ENCODE measurements at places on chromosomes 12 and 14. TPM values are rescaled to one million over a fixed set of nuclear protein-coding genes. Genes with fewer than 3 reads are reported as not detected.
A peak's percentile ranks its signal among the peaks of the same experiment; 100 is the strongest.

Gene ABCD2
- not detected for total RNA-seq

Gene SLC7A7
- total RNA-seq = 0.27 TPM

GRCh38 chr14:53295985-53296582 is 143.0 kb upstream of the DDHD1 start:
- peak; percentile 23 for DNase-seq

DNA sequence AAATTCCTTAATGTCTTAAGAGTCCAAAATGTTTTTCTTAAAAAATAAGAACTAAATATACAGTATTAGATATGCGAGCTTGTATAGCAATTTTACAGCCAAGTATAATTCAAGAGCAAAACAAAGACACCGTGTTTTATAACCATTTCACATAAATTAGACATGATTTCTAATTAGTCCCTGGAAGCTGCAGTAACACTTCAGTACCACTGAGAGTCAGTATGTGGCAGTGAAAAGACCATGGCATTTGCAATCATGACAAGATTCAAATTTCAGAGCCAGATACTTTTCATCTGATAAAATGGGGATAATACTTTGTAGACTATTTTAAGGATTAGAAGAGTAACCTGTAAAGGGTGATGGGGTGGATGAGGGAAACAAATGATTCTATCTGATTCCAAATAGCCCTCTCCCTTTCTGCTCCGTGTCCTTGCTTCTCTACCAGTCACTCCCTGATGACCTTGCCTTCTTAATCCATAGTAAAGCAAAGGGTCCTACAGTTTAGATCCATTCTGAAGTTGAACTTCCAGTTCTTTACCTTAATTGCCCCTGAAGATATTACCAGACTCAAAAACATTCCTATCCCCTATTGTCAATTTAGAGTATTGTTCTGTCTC is 145.4 kb upstream of the ABCD2 start:
- peak; percentile 23 for DNase-seq

GRCh38 chr14:61461808-61462275 is 140.5 kb downstream of the PRKCH start:
- peak; percentile 34 for DNase-seq

GRCh38 chr12:107632246-107632645 is 53.4 kb upstream of the PWP1 start:
- no peak for DNase-seq

DNA sequence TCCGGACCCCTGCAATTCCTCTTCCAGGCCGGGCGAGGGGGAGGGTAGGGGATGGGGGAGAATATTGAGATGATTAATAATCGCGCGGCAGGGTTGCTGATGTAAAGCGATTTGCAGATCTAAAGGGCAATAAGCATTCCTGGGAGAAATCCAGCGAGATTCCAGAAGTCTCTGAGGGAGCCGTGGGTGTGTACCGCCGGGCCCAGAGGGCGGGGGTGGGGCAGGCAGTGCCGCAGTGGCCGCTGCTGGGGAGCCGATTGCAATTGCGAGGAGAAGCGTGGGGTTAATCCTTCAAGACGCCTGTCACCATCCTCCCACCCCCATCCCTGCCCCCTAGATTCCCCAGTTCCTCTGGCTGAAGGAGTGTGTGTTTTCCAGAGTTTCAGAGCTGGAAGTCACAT is 16.4 kb downstream of the FOS start:
- no peak for DNase-seq

DNA sequence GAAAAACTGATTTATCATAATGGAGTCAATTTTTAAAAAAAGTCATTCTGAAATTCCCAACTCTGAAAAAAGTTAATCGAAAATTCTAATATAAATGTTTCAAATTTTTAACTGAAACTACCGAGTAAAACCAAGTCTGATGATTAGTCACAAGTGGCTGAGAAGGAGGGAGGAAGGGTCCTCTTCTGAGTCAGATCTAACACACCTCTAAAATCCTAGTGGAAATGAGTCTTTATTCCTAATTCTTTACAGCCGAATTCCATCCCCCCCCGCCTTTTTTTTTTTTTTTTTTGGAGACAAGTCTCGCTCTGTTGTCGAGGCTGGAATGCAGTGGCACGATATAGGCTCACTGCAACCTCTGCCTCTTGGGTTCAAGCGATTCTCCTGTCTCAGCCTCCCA is 37.9 kb downstream of the RAD9B start:
- DNase-seq = no peak

DNA sequence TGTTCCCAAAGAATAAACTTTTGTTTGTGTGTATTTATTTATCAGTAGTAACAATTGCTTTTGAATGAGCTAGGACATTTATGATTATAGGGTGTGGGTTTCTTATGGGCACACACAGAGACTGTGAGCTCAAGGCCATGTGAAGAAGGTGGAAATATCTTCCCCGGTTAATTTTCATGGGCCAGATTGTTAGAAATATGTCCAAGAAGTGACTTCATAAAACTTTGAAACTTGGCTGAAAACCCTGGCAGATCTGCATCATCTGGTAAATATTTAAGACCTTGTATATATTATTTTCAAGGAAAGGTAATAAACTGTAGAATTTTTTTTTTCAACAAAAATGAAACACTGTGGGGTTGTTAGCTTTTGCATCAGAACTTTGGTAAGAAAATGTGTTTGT is 53.5 kb upstream of the RNU6-8 start:
- no peak for DNase-seq

DNA sequence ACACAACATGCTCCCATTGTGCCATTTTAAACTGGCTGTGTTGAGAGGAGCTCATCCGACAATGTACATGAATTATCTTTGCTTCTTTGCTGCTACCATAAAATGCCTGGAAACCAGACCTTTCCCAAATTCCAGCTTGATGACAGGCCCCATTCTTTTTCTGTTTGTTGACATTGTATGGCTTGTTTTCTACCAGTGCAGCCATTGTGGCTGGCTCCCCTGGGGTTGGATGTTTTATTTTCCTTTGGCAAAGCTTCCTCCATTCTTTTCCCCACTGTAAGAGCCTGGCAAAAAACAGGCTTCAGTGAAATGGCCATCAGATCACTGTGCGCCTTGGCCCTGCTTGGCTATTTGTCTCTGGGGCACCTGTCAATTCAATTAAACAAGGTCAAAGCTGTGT is 532.5 kb downstream of the VRK1 start:
- no peak for DNase-seq

DNA sequence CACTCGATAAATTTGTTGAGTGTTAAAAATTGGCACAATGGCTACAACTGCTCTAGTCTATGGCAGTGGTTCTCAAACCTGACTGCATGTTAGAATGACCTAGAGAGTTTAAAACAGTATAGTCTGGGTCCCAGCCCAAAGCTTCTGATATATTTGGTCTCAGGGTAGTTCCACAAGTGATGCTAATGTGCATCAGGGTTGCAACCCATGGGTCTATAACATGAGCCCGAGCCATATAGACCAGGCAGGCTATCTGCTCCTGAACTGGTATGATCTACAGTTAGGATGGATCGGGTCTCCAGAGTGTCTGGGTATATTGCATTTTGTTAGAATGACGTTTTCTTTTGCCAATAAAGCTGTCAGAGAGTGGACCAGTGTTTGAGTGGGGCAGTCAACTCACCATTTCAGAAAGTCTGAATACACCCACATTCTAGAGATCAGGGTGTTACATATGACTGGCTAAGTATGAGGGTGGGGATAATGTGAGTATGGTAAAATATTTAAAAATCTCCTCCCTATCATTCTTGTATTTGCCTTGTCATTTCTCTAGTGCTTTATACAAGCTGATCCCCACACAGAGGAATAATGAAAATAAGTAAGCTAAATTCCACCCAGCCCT is 80.9 kb downstream of the FRMD6 start:
- DNase-seq = no peak

Gene GDF11
- total RNA-seq = 5.3 TPM

Gene TAMALIN
- 1.1 TPM for total RNA-seq

DNA sequence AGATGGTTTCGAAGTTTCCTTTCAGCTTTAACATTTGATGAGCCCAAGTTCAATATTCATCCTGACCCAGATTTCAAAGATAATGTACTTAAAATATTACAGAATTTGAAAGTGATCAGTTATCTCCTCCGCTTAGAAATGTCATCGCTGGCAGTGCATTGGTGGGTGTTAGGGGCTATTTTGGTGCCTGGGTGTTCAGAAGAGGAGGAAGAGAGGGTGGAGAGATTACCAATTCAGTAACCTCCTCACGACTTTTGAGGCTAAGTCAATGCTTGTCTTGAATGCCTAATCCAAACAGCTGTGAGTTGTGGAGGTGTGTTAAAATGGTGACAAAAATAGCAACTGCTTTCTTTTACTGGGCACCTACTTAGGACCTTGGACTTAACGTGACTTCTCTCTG is 13.8 kb upstream of the DGLUCY start:
- no peak for DNase-seq

DNA sequence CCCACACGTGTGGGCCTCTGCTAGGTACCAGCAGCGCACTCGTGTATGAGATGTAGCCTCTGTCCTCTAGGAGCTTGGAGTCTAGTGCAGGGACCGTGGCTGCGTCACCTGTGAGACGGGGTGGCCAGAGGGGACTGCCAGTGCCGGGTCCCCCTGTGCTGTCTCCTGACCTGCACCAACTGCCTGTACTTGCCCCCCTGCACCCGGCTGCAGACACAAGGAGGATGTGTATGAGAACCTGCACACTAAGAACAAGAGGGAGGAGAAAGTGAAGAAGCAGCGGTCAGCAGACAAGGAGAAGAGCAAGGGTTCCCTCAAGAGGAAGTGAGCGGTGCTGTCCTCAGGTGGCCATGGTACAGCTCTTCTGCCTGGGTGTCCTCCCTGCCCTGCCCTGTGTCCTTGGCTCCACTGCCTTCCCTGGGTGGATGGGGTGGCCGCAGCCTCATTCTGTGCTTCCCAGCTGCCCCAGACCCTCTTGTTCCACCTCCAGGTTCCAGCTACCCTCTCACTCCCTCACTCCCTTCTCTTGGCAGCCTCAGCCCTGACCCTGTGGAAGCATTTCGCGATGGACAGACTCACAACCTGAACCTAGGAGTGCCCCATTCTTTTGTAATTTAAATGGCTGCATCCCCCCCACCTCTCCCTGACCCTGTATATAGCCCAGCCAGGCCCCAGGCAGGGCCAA is 9.6 kb downstream of the PTPN6 start:
- no peak for DNase-seq

- no peak for DNase-seq
Measured at GRCh38 chr12:65171870-65172269, 2.5 kb downstream of the LEMD3 start.

DNA sequence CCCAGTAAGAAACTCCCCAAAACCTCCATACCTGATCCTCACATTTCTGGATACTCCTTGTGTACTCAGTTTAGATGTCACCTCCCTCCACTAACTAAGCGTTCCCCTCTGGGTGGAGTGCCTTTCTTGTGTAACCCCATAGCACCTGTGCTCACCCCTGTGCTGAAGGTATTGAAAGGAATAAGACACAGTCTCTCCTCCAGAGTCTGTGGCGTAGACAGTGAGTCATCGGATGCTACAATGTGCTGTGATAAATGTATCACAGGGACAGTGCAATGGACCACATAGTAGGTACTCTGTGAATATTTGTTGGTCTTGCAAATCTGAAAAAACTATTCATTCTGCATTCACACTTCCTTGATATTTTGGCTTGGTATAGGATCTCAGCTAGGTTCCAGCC is 30.8 kb downstream of the TSPAN9 start:
- DNase-seq = no peak

Gene CCDC198
- total RNA-seq = not detected

- DNase-seq = no peak
Measured at GRCh38 chr14:63421226-63421625, 102.5 kb upstream of the GPHB5 start.

GRCh38 chr14:40413136-40413535 is 980.9 kb upstream of the FBXO33 start:
- no peak for DNase-seq

DNA sequence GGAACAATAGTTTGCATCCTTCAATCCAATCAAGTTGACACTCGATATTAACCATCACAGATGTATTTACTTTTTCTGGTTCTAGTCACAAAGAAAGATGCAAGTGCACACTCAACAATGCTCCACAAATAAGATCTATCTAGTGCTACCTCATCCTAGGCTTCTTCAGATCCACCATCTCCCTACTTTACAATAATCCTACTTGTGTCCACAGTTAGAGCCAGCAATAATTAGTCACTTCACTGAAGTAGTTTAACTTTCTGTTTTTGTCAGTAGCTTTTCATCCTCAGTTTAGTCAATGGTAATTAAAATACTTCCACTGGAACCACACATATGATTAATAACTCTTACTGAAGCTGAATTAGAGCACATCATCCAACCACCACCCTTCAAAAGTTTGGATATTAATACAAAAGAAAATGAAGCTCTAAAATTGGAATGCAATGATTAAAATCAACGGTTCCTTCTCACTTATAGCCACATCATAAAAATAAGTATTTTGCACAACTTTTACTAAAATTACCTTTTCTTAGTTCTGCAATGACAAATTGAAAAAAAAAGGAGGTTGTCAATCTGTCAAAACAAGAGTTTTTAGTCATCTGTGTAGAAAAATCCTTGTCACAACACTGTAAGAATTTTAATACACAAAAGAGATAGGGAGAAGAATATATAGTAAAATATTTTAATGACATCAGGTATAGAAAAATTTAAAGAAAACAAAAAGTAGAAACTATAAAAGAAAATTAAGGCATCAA is 28.2 kb upstream of the SNRPF start:
- no peak for DNase-seq

GRCh38 chr12:31928246-31929026 is 30.8 kb upstream of the RESF1 start:
- DNase-seq = no peak

DNA sequence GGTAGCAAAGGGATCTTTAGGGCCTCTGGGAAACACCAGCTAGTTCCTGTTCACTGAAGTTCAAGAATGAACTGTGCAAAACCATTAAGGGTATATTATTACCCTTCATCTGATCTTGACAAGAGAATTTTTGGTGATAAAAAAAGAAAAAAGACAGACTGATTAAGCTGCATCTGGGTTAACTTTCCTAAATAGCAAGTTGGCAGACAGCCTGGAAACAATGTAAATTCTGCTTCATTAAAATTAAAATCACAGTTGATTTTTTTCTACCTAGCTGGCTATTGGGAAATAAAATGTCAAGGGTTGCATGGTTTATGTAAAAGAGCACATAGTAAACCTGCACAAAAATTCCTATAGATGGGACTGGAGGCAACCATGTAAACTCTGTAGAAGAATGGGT is 126.6 kb upstream of the PRKD1 start:
- DNase-seq = no peak

Gene IFI27
- 3.8 TPM for total RNA-seq

Gene DBX2
- not detected for total RNA-seq

Gene TMPRSS12
- total RNA-seq = not detected

Gene GZMB
- 0.74 TPM for total RNA-seq

Gene MYH6
- not detected for total RNA-seq

- DNase-seq = no peak
Measured at GRCh38 chr12:29103539-29103974, 45.5 kb upstream of the FAR2 start.

Gene INHBC
- total RNA-seq = 0.20 TPM

All from HCT116 (cell line).